ENCODE measurements at places on chromosomes 16 and 17.

DNA sequence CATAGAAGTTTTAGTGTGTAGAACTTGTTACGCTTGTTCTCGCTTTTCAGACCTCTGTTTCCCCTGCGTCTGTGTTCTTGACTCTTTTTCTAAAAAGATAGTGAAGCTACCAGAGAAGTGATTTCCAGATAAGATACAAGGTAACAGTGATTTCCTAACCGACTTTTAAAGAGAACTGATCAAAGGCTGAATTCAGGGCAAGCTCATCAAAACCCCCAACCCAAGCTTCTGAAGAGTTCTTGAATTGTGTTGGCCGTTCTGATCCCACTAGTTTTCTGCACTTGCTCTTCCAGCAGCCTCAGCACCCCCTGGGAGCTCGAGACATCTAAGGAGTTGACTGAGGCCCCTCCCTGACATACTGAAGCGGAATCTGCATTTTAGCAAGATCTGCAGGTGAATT, 12.7 kb upstream of the NSMCE1 start:
- DNase-seq: no peak

DNA sequence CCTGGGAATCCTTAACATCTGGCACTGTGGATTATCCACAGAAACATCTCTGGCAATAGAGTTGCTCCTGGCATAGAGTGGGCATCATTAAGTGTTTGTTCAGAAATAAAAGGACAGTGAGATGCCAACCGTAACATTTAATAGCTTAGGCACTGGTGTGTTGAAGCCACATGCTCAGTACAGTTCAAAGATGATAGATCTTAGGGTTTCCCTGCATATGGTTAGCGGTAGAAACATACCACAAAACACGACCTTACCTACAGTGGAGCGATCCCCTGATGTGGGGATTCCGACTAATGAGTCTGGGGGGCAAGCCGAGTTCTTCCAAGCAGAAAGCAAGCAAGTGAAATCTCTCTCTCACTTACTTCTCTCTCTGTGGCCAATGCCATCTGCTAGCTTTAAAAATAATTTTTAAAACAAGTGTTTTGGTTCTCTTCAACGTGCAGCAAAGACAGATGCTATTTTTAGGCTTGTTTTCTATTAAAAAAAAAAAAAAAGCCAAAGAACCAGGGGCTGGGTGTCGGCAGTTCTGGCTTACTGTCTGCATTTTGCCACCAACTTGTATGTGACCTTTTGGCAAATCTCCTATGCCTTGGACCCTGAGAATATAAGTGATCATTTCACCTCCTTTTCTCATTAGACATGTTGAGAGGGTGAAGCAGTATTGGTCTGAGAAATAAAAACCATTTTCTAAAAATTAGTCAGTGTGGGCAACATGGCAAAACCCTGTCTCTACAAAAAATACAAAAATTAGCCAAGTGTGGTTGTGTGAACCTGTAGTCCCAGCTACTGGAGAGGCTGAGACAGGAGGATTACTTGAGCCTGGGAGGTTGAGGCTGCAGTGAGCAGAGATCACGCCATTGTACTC, 89.2 kb upstream of the CACNG3 start:
- DNase-seq: no peak

GRCh38 chr17:48483471-48484131, 47.2 kb downstream of the HOXB1 start:
- no peak for DNase-seq

DNA sequence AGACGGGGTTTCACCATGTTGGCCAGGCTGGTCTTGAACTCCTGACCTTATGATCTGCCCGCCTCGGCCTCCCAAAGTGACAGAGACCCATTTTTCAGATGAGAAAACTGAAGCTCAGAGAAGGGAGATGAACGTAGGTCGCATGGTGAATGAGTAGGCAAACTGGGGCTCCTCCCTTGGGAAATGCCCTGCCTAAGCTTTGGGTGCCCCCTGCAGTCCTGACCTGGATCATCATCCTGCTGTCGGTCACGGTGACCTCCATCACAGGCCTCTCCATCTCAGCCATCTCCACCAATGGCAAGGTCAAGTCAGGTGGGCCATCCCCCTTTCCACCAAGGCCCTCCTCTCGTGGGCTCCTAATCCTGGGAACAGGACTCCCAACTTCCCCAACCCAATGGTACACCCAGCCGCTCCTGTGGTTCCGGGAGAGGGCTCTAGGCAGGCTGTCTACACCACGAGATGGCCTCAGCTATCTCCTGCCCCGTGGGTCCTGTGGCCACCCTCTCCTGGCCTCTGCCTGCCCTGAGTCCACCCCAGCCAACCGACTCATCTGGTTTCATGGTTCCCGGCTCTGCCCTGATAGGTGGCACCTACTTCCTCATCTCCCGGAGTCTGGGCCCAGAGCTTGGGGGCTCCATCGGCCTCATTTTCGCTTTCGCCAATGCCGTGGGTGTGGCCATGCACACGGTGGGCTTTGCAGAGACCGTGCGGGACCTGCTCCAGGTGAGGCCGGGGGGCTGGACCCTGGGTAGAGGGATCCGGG, 4.7 kb downstream of the SLC12A3 start:
- no peak for DNase-seq

- no peak for DNase-seq
Observed at GRCh38 chr17:32515677-32516383, 29.0 kb downstream of the CDK5R1 start.

GRCh38 chr16:14106961-14107360, 35.8 kb downstream of the MRTFB start:
- DNase-seq: no peak

DNA sequence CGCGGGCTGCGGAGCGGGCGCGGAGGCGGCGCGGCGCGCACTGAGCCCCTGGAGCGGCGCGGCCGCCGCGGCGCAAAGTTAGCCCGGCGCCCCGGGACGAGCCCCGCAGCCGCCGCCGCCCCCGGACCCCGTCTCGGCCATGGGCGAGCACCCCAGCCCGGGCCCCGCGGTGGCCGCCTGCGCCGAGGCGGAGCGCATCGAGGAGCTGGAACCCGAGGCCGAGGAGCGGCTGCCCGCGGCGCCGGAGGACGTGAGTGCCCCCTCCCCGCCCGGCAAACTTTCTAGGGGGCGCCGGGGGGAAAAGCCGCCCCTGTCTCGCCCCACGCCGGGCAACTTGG, 388 bp downstream of the RHBDL3 start:
- no peak for DNase-seq

DNA sequence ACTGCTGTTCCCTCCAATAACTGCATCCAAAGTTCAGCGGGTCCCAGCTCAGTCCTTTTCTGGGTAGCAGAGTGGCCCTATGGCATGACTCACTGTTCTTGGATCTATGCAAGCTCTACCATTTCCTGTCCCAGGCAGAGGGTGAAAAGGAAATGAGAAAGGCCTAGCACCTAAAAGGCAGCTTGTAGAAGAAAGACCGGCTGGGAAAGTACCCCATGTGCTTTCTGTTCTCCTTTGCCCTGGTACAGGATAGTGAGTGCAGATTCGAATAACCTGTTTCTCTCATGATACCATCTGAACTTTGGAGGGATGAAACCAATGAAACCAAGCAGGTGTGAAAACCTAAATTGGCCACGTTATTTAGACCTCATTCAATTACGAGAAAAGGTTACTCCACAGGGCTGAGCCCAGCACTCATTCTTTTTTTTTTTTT, 12.7 kb upstream of the HASPIN start:
- DNase-seq: no peak

DNA sequence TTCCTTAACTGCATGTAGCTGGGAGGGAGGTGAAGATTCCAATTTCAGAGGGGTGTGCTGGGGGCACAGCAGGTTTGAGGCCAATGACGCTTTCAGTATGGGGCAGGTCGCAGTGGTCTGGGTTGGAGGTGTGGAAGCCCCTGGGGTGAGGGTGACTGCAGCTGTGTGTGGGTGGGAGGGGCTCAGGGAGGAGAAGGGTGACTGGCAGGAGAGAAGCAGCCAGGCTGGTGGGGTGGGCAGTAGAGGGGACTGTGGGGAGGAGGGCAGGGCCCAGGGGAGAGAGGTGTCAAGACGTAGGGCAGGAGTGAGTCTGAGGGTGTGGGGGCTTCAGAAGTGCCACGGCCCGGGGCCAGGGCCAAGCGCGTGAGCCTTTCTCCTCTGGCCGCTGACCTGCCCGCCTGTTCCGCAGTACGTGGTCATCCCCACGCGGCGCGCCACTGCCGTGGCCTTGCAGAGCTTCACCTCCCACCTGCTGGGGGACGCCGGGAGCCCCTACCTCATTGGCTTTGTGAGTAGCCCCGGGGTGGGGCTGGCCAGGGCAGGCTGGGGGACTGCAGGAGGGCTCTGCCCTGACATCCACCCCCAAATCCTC, 19.4 kb downstream of the MYBBP1A start:
- DNase-seq: no peak

- peak; percentile 72 for DNase-seq
Observed at GRCh38 chr17:37488009-37488604, 1.6 kb upstream of the DUSP14 start.

DNA sequence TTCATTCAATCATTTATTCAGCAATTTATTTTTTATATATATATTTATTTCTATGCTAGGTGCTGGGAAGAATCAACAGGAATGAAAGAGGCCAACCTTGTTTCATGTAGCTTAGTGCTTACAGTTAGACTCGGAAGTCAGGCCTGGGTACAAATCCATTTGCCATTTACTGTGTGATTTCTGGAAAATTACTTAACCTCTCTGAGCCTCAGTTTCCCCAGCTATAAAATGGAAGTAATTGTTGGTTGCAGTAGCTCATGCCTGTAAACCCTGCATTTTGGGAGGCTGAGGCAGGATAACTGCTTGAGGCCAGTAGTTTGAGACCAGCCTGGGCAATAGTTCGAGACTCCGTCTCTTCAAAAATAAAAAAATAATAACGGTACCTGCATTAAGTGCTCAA, 27.2 kb upstream of the MLKL start:
- no peak for DNase-seq

DNA sequence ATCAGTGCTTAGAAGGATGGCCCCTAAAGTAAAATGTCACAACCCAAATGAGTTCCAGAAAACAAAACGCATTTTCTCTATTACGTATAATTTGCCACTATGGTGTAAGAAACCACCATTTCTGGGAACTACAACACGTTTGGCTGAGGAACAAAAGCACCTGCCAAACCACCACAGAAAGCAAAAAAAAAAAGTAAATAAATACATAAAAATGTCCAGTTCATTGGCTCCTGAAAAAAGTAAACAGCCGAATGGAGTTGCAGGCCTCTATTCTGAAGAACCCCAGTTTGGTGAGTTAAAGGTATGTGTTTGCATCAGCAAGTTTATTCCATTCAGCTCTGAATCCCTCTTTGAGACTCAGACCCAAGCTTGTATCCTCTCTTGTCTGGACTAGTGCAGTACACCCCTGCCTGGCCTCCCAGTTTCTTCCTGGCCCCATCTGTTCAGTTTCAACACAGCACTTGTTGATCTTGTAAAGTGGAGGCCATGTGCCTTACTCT, 36.9 kb downstream of the ERN1 start:
- peak; percentile 9 for DNase-seq

Data from NCI-H446 (cell line).